ENCODE measurements at places on chromosomes 3 and 15.
A peak's percentile ranks its signal among the peaks of the same experiment; 100 is the strongest.

DNA sequence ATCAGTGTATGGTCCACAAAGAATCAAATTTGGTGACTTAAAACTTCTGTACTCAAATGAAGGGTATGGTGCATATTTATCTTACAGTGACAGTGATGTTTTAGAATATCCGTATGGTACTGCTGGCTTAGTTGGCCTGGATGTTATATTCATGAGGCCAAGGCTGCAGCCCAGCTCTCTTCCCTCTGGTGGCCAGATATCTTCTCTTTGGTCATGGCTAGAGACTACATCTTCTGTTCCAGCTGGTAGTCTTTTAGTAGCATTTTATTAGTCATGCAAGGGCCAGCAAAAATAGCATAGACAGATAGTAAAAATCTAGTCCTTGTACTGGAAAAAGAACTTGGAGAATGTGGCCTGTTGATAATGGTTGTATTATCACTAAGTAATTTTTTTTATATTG is 124.0 kb upstream of the ROPN1 start:
- DNase-seq, result no peak

DNA sequence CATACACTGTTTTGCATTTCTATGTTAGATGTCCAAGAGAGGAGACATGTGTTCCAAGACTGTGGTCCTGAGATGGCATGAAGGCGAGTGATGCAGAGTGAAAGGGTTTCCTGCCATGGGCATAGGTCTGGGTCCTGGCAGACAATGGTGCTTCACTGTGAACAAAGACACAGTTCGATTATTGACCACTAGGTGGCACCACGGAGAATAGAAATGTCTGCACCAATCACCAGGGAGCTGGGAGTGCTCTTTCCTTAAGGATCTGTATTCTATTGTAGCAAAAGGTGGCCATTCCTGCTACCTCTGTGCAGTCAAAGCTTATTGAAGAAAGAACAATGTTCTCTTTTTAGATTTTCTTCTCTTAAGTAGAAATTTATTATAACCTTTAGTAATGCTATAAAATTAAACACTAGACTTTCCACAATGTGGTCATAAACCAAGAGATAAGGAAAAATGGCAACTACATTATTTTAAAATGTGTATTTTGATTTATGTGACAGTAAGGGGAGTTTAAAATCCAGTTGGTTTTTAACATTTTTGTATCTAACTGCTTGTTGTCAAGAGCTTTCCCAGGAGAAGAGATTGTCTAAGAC is 88.7 kb downstream of the GABRG3 start:
- DNase-seq, result peak; percentile 46

- DNase-seq, result no peak
Observed at GRCh38 chr15:56320861-56321260, 44.4 kb upstream of the TEX9 start.

DNA sequence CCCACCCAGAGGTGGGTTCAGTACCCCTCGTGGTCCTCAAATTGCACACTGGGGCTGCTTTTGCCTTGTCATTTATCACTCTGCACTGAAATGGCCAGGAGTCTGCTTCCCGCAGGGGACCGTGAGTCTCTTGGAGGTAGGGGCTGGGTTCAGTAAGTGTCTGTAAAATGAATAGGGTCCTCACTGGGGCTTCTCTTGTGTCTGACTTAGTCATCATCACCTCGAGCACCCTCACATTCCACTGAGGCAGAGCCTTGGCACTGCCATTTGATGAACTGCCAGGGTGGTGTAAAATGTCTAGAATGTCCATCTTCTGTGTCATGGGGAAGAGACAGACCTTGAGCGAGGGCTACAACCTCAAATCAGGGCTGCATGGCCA is 61.0 kb upstream of the RYK start:
- DNase-seq, result no peak

DNA sequence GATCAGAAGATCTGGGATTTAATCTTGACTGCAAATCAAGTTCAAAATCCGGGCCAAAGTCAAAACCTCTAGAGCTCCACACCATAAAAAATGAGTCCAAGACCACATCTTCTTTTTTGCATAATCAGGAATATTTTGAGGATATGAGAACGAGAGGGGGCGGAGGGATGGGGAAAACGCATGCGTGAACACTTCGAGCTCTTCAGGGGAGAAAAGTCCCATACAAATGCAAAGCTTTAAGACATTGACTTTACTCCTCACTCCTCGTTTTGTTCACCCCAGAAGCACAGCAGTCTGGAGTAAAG is 68.2 kb downstream of the SUMF1 start:
- DNase-seq, result no peak

- DNase-seq, result no peak
Observed at GRCh38 chr15:50057196-50057595, 61.8 kb downstream of the ATP8B4 start.

DNA sequence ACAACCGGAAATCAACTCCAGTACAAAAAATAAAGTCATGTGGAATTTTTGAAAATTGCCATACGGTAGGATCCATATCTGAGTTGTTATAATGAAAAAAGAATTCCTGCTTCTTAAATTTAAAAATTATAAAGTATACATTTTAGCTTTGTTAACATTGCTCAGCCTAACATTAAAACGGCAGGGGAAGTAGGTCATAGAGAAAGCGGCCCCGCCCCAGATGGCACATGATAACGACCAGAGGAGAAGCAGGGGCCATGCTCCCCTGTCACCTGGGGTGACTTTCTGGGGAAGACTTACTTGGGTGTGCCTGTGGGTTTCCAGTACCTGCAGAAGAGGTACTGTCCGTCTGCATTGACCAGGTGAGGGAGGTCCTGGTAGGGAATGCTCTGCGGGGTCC is 921 bp downstream of the MGLL start:
- peak; percentile 72 for DNase-seq
